ENCODE measurements at places on chromosomes 11 and 22.

DNA sequence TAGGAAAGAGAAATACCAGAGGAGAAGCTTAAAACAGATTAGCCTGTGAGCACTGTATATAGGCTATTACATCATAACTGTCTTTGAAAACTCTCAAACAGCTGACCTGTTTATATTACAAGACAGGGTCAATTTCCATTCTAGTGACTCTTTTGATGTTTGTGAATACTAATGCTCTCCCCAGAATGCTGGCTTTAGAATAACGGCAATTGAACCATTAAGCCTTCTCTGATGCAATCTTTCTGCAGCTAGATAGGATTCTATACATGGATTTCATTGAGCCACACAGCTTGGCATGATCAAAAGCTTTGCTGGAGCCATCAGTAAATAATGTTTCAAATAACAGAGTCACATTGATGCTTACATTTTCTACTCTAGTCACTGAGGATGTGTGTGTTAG is 122.7 kb upstream of the FAT3 start:
- DNase-seq = no peak

- DNase-seq = no peak
Observed at GRCh38 chr11:126410649-126411048, 55.2 kb downstream of the ST3GAL4 start.

- DNase-seq = no peak
Observed at GRCh38 chr11:20443596-20443995, 56.1 kb downstream of the PRMT3 start.

- no peak for DNase-seq
Observed at GRCh38 chr11:64291262-64291751, at the start of gene KCNK4. TSS of gene KCNK4 (plus strand) at chr11:64291302. CDS start at chr11:64293019, 1,717 bp downstream.

GRCh38 chr22:39101226-39101625 is 4.2 kb downstream of the APOBEC3H start:
- DNase-seq = no peak

DNA sequence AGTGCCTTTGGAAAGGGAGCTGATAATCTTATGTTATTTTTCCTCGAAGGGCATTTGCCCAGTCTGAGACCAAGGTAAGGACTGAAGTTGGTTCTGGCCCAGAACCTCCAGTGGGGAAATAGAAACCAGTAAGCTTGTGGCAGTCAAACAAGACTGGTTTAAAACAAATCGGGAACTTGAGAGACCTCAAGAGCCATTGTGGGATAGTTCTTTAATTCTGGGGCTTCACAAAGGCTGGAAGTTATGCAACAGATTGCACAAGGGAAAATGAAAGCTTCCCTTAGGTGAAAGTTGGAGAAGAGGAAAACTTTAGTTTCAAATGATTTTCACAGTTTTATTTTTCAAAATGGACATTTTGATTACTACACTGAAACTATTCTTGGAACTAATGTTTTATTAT is 33.5 kb upstream of the RAB38 start:
- DNase-seq = no peak

DNA sequence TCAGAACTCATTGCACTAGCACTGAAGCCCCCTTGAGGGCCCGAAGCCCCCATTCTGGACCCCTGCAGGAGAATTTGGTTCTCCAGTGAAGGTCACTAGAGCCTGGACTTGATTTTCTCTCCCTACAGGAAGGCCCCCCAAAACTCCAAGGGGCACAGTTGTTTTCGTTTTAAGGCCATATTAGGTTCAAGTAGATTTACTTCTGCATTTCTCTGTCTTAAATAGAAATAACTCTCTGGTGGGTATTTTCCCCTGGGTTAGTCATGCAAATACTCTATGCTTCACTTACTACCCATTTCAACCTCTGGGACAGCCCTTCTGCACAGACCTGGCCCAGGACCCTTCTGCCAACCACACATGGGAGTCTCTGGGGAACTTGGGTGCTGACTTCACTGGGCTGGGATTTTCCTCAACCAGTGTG is 41.6 kb downstream of the WEE1 start:
- DNase-seq = no peak

- DNase-seq = no peak
Observed at GRCh38 chr11:127003260-127003981, 2.9 kb upstream of the KIRREL3 start.

DNA sequence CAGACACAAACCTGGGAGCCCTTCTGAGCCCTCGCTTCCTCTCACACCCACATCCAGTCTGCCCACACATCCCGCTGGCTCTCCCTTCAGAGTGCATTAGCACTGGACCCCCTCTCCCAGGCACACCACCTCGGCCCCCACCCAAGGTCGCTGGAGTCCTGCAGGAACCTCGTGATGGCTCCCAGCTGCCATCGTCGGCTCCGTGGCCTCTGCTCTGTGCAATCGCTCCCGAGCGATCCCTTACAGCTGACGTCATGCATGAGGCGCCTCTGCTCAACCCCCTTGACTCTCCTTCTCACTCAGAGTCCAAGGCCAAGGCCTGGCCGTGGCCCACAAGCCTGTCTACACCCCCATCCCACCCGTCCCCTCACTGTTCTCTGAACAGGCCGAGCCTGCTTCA is 183.9 kb downstream of the EFCAB6 start:
- no peak for DNase-seq
